Mononuclear cell (primary cell): ENCODE measurements at places on chromosomes 1 and 21. TPM values are rescaled to one million over a fixed set of nuclear protein-coding genes. Genes with fewer than 3 reads are reported as not detected.

LYPD8 gene
- not detected for total RNA-seq

CYP4Z1 gene
- not detected for total RNA-seq

OR2L3 gene
- not detected for total RNA-seq

PPM1J gene
- total RNA-seq: 0.63 TPM

PHLDA3 gene
- total RNA-seq: 0.31 TPM

SLC45A3 gene
- total RNA-seq: 2.0 TPM

SH2D5 gene
- not detected for total RNA-seq

CELA2A gene
- not detected for total RNA-seq

AMY1B gene
- total RNA-seq: not detected

DHX9 gene
- 377 TPM for total RNA-seq

PLPPR4 gene
- not detected for total RNA-seq

ACOT11 gene
- 0.42 TPM for total RNA-seq

QSOX1 gene
- total RNA-seq: 56.0 TPM

FBLIM1 gene
- total RNA-seq: not detected

TMCO4 gene
- 11.1 TPM for total RNA-seq

RIPK4 gene
- 0.31 TPM for total RNA-seq

GNG4 gene
- 0.10 TPM for total RNA-seq

MAPKAPK2 gene
- total RNA-seq: 69.8 TPM

OPTC gene
- not detected for total RNA-seq

RAP1GAP gene
- 0.10 TPM for total RNA-seq

OR13G1 gene
- 0.21 TPM for total RNA-seq

CLCA4 gene
- total RNA-seq: not detected

ATP1A4 gene
- under 0.01 TPM for total RNA-seq

LCE1E gene
- not detected for total RNA-seq

FCER1G gene
- total RNA-seq: 190 TPM

APCS gene
- total RNA-seq: not detected

L1TD1 gene
- 0.21 TPM for total RNA-seq

HSPB7 gene
- total RNA-seq: not detected

DCST1 gene
- 0.21 TPM for total RNA-seq

AHCYL1 gene
- total RNA-seq: 7.0 TPM

ATAD3C gene
- 0.63 TPM for total RNA-seq

GSTM4 gene
- 8.4 TPM for total RNA-seq

ZNF593OS gene
- not detected for total RNA-seq

NECTIN4 gene
- total RNA-seq: 1.4 TPM

FLG2 gene
- total RNA-seq: not detected

RASAL2 gene
- total RNA-seq: 0.84 TPM

ECM1 gene
- total RNA-seq: 0.21 TPM

SELENBP1 gene
- not detected for total RNA-seq

CFHR5 gene
- total RNA-seq: not detected

VCAM1 gene
- total RNA-seq: 0.42 TPM

FCRLB gene
- total RNA-seq: 1.0 TPM

IL12RB2 gene
- 1.3 TPM for total RNA-seq

CCDC24 gene
- total RNA-seq: 0.42 TPM

ZNF669 gene
- 20.8 TPM for total RNA-seq

JAK1 gene
- 345 TPM for total RNA-seq

AMY2A gene
- not detected for total RNA-seq

ISG15 gene
- 50.6 TPM for total RNA-seq

SLC30A2 gene
- not detected for total RNA-seq

LPAR3 gene
- 0.84 TPM for total RNA-seq

HCRTR1 gene
- total RNA-seq: not detected

C1QA gene
- 6.1 TPM for total RNA-seq

DENND2D gene
- total RNA-seq: 49.5 TPM

PTAFR gene
- total RNA-seq: 16.3 TPM

OLFML3 gene
- 4.1 TPM for total RNA-seq

C1orf226 gene
- not detected for total RNA-seq

TFF2 gene
- not detected for total RNA-seq

GBP6 gene
- total RNA-seq: 0.21 TPM
